ENCODE measurements at places on chromosomes 2 and 18.

DNA sequence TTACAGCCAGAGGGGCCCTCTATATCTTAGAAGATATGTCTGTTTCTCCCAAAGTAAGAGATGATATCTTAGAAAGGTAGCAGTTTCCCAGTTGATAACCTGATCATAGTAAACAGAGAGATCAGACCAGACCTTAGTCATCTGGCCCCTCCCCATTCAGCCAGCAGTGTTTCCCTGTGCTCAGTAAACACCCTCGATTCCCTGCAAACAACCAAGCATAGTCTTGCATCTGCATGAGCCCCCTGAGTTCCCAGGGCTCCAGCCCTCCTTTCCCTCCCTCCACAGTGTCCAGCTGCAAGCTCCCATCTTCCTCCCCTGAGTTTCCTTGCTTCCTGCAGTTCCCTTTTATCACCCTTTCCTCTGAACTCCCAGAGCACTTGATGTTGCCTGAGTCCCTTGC is 20.3 kb downstream of the NRP2 start:
- no peak for DNase-seq

DNA sequence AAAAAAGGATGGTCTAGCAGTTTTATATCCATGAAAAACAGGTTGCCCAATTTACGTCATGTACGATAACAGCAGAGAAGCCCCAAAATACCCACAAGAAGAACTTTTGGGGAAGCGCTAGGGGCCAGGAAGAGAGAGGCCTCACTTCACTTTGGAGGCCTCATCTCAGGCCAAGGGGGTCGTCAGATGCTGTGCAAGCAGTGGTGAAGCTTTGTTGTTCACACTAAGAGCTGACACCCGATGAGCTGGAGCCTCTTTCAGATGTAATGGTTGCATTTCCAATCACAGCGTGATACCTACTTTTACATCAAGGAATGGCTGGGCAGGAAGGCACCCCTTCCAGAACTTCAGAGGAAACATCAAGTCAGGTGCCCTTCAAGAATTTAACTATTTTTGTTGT is 242.3 kb upstream of the PXDN start:
- no peak for DNase-seq

GRCh38 chr2:227570615-227571014 is 28.1 kb upstream of the SCYGR2 start:
- DNase-seq, result no peak

GRCh38 chr18:46190667-46191066 is 86.5 kb downstream of the HAUS1 start:
- no peak for DNase-seq

DNA sequence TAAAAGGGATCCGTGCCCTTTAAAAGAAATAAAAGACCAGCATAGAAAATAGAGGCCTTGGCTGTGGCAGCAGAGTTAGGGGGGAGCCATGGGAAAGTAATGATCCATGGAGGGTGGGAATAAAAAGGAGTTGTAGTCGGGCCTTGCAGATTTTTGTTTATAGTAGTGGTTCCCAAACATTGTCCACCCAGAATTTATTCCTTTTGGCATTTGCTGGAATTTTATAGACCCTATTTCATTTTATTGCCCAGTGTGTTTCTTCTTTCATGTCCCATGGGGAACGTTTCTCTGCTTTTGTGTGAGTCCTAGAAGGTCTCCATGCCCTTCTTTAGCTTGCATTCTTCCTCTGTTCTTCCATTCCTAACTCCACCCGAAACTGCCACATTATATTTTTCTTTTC is 222.2 kb downstream of the LTBP1 start:
- DNase-seq, result no peak
